Brain (organoid and tissue), 16 donors: ENCODE measurements at places on chromosomes 6 and 20.

- DNase-seq: no peak
Measured at GRCh38 chr6:8130399-8130798, 28.1 kb upstream of the EEF1E1 start.

- no peak for DNase-seq
Measured at GRCh38 chr6:167497428-167498056, 172.7 kb downstream of the TTLL2 start.

DNA sequence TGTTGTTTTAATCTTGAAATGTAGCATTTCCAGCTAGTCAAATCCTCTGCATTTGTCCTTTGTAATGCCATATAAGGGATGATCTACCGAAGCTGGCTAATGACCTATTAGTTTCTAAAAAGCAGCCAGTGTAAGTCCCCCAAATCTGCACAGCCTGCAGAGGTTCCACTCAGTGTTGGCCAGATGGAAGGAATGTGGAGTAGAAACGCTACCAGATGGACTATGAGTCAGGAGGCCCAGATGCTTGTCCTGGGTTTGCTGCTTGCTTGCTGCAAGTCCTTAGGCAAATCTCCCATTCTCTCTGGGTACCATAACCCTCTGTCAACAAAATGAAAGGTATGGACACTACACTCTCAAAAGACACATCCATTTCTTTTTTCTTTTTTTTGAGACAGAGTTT, 149.8 kb downstream of the BTBD9 start:
- no peak for DNase-seq

DNA sequence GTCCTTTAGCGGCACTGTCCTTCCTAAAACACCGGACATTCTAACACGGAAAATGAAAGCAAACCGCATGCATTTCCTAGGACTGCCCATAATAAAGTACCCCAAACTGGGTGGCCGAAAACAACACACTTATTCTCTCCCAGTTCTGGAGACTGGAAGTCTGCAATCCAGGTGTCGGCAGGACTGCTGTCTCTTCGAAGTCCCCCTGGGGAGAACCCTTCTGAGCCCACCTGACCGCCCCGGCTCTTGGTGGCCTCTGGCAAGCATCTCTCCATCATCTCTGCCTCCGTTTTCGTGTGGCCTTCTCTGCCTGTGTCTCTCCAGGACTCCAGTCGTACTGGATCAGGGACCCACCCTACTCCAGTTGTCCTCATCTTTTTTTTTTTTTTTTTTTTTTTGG, 55.4 kb downstream of the SYNJ2 start:
- no peak for DNase-seq

DNA sequence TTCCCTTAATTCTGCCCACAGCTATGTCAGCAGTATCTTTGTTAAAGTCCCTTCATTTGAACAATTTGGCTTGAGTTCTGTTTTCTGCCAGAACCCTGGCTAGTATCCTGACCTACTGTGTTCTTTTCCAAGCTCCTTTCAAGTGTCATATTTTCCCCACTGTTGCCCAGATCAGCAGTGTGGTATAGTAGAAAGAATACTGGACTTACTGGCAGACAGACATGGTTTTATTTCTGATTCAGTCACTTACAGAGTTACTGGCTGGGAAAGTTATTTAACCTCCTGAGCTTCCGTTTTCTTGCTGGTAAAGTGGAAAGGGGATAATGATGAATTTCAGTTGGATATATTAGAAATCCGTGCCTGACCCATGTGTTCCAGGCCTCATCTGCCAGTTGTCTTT, 39.8 kb upstream of the RAB23 start:
- no peak for DNase-seq

GRCh38 chr6:100479179-100480035, 14.7 kb upstream of the SIM1 start:
- no peak for DNase-seq

DNA sequence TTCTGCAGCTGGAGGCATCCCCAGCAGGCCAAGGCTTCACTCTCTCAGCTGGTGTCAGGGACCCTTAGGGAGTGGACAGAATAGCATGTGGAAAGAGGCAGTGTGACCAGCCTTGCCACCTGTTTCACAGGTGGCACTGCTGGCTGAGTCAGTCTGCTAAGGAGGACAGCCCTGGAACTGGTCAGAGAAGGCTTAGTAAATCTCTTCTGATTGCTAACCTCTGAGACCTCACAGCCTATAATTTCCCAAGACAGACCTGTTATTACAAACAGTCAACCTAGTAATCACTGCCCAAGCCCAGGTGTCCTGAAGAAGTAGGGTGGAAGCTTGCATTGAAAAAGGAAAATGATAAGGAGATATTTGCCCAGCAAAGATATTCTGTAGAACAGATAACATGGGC, 26.4 kb upstream of the PAQR8 start:
- no peak for DNase-seq

DNA sequence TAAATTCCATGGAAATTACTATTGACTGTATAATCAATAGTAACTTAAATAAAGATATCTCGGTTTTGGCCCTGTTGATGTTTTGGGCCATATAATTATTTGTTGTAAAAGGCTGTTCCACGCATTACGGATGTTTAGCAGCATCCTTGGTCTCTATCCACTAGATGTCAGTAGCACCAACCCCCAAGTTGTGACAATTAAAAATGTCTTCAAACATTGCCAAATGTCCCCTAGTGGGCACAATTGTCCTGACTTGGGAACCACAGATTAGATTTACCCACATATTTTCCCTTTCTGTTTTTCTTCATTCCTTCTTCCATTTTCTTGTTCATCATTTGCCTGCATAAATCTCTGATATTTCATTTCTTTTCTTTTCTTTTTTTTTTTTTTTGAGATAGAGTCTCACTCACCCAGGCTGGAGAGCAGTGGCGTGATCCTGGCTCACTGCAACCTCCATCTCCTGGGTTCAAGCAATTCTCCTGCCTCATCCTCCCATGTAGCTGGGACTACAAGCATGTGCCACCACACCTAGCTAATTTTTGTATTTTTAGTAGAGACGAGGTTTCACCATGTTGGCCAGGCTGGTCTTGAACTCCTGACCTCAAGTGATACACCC, 13.6 kb upstream of the WFDC8 start:
- DNase-seq: peak; percentile 36

- no peak for DNase-seq
Measured at GRCh38 chr6:108793516-108794251, 54.5 kb upstream of the ARMC2 start.

GRCh38 chr6:143676437-143677045, 1.2 kb upstream of the PHACTR2 start:
- DNase-seq: no peak

DNA sequence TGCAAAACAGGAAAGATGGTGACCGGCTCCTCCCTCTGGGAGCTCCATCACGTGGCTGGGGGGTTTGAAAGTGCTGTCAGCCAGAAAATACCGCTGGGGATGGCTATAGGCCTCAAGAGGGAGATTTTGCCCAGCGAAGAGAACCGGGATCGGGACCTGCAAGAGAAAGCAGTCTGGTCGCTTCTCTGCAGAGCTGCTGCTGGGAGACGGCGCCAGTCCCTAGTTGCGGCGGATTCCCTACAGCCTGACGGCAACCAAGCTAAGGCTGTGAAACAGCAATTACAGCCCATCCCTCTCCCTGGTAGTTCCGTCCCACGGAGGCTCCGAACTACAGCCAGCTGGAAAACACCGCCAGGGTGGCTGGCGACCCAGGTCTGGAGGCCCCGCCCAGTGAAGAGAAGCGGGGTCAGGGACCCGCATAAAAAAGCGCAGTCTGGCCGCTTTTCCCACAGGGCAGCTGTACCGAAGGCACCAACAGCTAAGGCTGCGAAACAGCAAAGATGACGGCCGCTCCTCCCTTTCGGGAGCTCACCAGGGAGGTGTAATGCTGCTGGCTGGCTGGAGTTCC, 238.1 kb upstream of the IRAK1BP1 start:
- peak; percentile 53 for DNase-seq

DNA sequence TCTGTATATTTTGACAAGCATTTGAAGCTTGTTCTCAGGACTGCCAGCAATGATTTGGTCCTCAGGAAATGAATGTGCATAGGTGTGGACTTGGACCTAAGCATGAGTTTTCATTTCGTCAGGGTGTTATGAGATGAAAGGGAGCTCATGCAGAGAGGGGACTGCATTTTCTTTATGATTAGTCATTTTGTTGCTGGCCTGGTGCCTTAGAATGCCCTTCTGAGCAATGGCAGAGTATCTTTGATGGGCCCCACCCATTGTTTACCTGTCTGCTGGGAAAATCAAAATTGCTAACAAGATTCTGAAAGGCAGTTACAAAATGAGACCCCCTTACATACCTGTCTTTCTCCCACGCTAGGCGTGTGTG, 51.5 kb upstream of the MTHFD1L start:
- DNase-seq: no peak

DNA sequence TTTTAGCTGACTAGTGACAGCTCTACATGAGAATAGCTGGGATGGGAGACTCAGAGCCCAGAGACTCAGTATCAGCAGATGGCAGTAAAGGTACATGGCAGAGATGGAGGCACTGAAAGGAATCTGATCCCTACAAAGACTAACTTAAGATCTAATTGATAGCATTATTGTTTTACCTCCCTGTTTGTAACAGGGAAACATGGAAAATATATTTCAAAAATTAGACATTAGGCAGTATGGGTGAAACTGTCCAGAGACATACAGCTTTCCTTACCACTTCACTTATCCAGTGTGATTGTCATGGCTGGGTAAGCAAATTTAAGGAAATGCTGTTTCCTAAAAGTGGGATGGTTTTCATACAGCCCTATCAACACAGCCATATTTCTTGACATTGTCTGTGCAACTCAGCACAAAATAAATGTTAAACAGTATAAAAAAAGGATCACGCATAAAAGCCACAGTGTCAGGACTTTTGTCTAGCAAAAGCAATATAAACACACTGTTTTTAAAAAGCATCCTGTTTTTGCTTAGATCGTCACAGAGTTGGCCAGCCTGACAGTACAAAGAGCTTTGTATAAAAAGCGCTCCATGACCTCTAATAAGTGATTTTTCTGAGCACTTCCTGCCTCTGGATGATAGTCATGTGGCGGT, 376.9 kb downstream of the PHF3 start:
- peak; percentile 93 for DNase-seq

DNA sequence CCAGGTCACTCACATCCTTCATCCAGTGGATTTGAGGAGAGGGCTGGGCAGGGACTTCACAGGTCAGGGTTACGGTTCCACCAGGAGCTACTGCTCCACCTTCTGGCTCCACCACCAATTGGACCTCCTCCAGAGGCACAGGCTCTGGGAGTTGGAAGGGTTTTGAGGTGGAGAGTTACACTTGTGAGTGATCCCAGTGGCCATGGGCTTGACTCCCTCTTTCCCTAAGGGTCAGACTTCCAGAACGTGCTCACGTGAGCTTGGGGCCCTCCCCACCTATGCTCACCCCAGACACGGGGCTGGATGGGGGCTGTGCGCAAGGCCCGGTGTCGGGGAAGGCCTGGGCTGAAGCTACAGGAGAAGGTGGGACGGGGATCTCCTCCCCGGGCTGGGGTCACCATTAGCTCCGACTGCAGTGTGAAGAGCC, 1.5 kb downstream of the AGER start:
- DNase-seq: no peak

- no peak for DNase-seq
Measured at GRCh38 chr6:27812805-27813492, 99.2 kb downstream of the OR2B2 start.

- no peak for DNase-seq
Measured at GRCh38 chr6:129104560-129104959, 221.6 kb downstream of the LAMA2 start.

DNA sequence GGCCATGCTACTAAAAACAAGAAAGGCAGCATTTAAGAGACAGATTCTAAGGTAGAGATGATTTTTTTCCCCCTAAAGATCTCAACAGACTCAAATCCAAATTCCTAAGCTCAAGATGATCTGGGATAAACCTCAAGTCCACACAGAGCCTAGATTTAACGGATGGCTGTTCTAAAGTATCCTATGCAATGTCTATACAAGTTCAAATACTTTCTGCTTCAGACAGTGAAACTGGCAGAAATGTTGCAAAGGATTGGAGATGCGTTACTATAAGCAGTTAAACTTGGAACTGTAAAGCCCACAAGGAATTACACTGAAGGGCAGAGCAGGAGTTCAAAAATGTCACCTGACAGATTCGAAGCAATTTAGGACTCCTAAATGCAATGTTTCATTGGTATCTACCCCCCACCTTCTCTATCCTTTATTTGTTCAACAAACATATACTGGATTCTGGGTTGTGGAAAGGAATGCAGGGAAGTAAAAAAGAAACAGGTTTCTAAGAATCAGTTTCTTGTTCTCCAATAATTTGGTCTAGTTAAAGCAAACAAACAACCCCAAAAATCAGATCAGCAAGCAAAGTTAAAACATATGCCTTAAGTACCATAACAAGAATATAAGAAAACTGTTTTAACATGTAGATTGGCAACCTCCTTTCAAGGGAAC, 1.6 kb downstream of the DNAAF9 start:
- DNase-seq: peak; percentile 26

- no peak for DNase-seq
Measured at GRCh38 chr6:2149361-2150006, 95.9 kb downstream of the GMDS start.
